ENCODE measurements at places on chromosomes 2 and 18.

- no peak for DNase-seq
These were observed 5.9 kb downstream of the ACKR3 start for GRCh38 chr2:236575510-236575909.

- DNase-seq = no peak
These were observed 106.5 kb upstream of the SCN1A start for GRCh38 chr2:166234112-166234846.

- DNase-seq = no peak
These were observed 1.8 kb downstream of the DCC start for GRCh38 chr18:52341608-52342381.

DNA sequence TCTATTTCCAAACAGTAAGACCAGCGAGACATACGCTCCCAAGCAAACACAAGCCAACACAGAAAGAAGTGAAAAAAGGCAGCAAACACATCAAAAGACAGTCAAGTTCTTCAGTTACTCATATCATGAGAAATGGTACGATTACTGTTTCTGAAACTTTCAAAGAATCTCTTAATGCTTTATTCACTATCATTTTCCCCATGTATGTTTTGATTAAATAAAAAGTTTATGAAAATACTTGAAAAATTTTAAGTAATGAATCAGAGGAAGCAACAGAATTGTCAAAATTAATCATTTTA lies 114.9 kb downstream of the HDAC4 start:
- no peak for DNase-seq

DNA sequence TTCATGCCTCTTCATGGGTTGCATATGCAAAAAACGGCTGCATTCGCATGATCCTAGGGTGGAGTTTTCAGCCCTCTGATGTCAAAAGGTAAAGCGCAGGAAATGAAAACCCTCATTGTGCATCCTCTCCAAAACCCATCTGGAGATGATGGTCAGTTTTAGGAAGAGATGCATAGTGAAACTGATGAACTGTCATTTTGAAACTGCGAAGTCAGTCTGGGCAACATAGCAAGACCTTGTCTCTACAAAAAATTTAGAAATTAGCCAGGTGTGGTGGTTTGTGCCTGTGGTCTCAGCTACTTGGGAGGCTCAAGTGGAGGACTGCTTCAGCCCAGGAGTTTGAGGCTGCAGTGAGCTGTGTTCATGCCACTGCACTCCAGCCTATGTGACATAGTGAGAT lies 2.5 kb upstream of the TTLL4 start:
- peak; percentile 39 for DNase-seq

- no peak for DNase-seq
These were observed at the start of gene C1GALT1C1L for GRCh38 chr2:43676322-43677050. TSS of gene C1GALT1C1L (minus strand) at chr2:43676429. CDS start at chr2:43676322, 107 bp downstream.

GRCh38 chr2:127404466-127405254 lies 13.6 kb upstream of the PROC start:
- DNase-seq = no peak

DNA sequence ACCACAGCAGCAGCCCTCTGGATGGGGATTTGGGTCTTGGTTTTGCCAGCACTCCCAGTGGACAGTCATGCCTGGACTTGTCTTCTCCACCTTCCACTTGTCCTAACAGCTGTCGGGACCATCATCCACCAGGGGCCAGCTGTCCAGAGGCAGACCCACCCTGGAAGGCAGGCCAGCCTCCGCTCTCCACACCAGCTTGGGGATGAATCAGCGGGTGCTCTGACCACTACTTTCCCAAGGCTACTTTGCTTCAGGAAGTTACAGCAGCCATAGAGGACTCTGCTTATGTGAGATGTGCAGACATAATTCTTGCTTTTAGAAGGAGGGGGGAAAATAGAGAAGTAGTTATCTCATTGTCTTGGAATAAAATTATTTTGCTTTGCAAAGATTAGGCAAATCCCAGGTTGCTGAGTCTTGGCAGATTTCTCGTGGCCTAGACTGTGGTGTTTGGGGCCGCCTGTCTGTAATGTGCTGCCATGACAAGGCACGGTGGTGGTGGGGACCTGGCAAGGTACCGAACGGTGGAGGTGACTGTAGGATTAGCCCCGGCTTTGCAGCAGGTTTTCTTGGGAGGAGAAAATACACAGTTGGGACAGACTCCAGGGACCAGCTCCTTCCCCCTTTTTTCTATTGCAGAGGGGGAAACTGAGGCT lies 148.7 kb downstream of the AGAP1 start:
- no peak for DNase-seq

DNA sequence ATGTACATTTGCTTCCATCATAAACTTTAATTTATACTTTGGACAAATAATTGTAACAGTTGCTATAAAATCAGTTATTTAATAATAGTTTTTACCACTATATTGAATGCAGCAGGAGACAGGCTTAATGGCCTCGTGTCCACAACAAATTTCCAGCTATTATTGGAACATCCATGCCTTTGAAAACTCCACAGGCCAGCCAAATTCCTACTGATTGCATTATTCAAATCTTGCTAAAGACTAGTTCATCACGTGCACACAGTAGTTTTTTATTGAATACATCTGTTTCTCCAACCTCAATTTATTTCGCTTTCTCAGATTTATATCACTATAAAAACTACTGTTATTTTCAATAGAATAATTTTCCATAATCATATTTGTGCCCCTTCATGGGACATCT lies 18.4 kb upstream of the PTPRM start:
- no peak for DNase-seq

GRCh38 chr2:4882421-4882820 lies 809.8 kb upstream of the SOX11 start:
- DNase-seq = no peak

GRCh38 chr2:172095146-172095904 lies 7.4 kb downstream of the DLX2 start:
- DNase-seq = no peak

GRCh38 chr18:73478191-73478590 lies 610.4 kb upstream of the NETO1 start:
- DNase-seq = no peak

GRCh38 chr2:36859366-36859792 lies 107.0 kb downstream of the STRN start:
- no peak for DNase-seq

- no peak for DNase-seq
These were observed 288.7 kb upstream of the DSEL start for GRCh38 chr18:67805261-67805660.

- no peak for DNase-seq
These were observed 115.5 kb downstream of the KCTD1 start for GRCh38 chr18:26432651-26433424.

GRCh38 chr2:133927894-133928293 lies 326.0 kb upstream of the MGAT5 start:
- DNase-seq = no peak
